Inflammatory macrophage (primary cell): ENCODE measurements at places on chromosomes 4 and X.
A peak's percentile ranks its signal among the peaks of the same experiment; 100 is the strongest.

DNA sequence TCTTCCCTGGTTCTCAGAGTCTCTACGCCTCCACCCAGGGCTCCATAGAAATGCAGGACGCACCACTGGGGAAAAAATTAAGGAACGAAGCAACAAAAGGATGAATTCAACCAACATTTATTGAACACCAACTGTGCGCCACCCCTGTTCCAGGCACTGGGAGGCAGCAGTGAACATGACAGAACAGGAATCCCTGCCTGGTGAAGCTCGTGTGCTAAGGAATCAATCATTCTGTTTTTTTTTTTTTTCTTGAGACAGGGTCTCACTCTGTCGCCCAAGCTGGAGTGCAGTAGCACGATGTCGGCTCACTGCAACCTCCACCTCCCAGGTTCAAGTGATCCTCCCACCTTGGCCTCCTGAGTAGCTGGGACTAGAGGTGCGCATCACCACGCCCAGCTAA, 1.9 kb upstream of the FTSJ1 start:
- no peak for DNase-seq

DNA sequence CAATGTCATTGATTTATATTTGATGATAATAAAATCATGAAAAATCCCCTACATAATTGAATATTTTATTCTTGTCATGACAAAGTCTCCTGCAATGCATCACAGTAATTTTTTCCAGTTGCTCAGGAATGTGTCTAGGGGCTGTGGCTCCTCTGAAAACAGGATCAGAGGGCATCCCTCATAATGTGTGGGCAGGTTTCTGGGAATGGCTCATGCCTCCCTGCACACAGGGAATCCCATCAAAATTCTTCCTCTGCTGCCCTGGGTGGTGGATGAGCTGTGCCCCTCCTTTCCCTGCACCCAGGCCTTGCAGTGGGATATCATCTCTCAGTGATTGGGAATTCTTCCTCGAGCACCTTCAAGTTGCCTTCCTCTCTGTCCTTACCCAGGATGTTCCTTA, 20.4 kb upstream of the PUDP start:
- no peak for DNase-seq

GRCh38 chr4:138438608-138439007, 196.5 kb upstream of the SLC7A11 start:
- no peak for DNase-seq

DNA sequence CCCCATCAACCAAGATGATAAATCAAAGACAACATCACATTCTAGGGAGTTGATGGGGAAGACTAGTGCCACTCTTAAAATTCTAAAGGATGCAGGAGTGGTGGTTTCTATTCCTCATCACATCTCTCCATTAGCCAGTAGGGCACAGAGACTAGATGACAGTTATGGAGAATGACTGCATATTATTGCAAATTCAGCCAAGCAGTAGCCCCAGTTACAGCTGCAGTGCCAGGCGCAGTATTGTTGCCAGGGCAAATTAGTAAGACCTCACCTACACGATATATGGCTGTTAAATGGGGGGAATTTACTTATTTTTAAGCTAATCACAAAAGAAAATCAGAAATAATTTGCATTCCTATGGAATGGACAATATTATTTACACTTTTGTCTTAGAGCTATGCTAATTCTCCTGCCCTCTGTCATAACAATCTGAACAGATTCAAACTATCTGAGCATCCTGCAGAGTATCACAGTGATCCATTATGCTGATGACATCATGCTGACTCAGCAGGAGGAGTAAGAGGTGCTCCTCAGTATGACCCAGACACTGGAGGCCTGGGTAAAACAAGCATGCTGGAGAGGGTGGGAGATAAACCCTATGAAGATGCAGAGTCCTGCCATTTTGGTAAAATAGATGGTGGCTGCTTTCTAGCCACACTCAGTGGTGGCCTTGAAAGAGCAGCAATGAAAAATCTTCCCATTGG, 24.7 kb downstream of the ETNPPL start:
- no peak for DNase-seq

GRCh38 chr4:139951021-139951420, 203.0 kb downstream of the MAML3 start:
- DNase-seq, result no peak

GRCh38 chr4:182578402-182578801, 335.2 kb downstream of the TENM3 start:
- DNase-seq, result no peak

DNA sequence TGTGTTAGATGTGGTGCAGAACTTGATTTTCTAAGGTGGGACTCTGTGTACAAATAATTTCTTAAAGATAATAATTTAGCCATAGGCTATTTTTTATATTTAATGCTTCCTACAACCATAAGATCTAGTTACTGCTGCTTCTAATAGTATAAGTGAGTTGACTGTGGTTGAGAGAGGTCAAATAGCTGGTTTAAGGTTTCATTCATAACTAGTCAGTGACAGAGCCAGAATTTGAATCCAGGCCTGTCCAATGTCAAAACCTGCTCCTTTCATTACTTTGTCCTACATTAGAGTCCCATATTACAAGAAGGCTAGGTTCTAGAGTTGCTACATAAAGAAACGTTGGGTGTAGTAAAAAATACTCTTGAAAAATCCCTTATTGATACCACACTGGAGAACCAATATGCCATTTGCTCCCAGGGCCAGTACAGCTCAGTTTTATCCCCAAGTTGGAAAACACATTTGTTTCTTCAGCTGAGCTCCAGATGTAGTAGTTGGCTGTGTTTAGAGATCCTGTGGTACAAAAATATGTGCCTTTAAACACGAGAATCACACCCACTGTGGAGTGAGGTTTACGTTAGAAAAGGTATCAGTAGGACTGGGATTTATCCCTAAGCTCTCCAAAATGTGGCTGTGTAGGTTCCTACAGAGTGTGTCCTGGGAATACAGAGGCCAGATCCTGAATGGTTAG, 84.3 kb downstream of the REPS2 start:
- no peak for DNase-seq

- no peak for DNase-seq
Measured at GRCh38 chr4:54581807-54582206, 76.0 kb upstream of the KIT start.

DNA sequence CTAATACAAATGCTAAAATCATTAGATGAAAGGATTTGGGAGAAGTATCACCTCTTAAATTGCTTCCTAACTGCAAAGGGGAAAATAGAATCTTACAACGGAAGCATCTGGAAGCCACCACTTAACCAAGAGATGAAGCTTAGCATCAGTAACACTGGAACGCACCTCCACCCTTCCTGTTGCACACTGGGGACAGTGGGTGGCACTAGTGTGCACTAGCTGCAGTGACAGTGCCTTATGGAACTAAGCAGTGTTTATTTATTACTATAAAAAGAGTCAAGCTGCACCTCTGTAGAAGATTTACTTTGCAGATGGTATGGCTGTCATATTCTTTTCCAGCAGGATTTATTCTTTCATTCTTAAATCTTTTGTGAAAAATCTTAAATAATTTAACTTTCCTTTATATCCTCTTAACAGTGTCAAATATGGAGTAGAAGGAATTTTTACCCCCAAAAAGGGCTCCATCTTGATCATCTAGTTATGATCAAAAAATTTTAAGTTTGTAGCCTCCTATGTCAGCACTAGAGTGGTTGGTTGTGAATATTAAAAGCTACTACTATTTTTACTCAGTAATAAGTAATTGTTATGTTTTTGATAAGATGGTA, 76.7 kb downstream of the SCD5 start:
- peak; percentile 20 for DNase-seq

DNA sequence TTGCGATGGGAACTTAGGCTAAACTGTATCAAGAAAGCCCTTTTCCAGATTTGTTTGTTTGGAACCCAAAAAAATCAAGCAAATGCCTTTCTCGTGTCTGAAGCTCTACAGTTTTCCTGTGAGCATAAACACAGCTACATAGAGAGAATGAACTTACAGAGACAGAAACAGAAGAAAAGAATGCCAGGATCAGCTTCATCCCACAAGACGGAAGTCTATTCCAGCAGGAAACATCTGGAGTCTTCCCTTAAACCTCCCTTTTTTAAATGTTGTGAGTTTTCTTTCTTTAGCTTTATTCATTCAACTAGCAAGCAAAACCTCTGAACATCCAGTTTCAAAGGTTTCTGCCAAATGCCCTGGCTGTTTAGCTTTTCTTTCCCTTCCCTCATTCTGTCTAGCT, 32.6 kb upstream of the ZFP42 start:
- no peak for DNase-seq

GRCh38 chr4:75939890-75940691, 722 bp downstream of the NAAA start:
- DNase-seq, result peak; percentile 67

DNA sequence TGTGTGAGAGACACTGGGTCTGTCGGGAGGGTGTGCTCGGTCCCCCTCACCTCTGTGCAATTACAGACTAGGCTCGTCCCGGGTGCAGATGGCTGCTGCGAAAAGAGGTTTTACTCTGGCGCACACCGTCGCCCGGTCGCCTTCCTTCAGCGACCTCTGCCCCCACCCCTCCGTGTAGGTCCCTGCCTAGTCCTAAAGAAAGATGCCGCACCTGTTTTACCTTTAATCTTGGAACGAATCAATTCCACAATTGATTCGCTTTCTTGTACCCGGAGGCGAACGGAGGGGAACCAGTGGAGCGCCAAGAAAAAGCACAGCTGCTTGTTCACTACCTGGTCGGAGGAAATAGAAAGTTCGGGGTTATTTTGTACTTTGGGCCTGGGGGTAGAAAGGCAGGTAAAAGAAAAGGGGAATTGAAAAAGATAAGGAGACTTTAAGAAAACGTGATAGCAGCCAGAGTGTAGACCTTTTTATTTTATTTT, 1.2 kb downstream of the NPNT start:
- no peak for DNase-seq

DNA sequence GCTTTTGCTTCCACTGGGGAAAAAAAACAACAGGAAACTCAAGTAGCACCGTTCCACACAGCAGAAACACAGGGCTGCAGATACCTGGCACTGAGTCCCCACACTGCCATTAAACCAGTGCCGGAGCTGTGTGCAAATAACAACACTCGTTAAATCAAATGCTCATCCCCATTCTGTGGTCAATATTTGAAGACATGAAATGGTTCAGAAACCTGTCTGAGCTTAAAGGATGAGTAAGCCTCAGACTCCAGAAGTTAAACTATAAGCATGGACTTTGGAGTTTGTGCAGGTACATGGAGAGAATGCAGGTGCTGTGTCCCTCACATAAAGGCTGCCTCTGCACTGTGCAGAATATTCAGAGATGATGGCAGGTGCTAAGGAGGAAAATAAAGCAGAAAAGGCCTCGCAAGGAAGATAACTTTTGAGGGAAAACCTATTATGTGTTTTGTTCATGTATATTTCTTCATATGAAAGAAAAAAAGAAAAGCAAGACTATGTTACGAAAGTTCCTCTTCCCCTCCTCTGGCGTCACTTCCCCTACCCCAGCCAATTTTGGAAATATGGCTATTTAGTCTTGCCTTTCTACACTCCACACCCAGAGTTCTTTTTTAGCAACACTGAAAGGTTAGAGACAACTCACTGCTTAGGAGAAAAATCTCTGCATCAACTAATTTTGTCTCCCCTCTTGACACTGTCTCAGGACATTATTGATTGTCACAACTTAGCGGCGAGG, 4.6 kb downstream of the MPP1 start:
- peak; percentile 72 for DNase-seq

GRCh38 chr4:154344686-154345085, 146.9 kb downstream of the DCHS2 start:
- no peak for DNase-seq

- DNase-seq, result peak; percentile 65
Measured at GRCh38 chrX:119870626-119871131, 854 bp downstream of the RNF113A start.

DNA sequence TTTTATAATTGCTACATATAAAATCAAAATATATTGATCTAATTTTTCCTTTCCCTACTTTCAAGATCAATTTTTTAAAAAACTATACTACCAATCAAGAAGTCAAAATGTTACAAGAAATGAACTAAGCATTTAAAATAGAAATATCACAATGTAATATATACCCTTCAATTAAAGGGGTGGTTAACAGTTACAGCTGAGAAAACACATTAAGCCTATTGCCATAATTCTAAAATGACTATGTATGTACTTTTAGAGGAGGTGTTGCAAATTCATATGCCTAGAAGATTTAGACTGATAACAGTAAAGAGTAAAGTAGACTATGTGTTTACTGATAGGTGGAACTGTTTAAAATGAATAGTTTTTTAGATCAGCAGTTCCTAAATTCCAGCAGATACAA, 3.7 kb downstream of the NUP54 start:
- DNase-seq, result no peak

DNA sequence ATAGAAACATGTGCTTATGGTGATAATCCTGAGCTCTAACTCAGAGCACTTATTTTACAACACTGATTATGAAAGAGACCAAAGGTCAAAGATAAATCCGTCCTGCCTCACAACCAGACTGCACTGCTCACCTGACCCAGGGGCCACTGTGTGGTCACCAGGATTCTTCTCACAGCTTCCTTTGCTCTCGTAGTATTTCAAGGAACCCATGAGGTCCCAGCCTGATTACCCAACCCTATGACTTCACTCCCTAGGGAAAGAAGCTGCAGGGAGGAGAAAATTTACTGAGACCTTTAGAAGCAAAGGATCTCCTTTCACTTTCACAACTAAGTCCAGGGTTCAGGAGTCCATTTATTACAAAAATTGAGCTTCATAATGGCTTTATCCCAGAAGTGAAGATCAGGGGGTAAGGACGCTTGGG, 9.6 kb downstream of the SLC25A5 start:
- peak; percentile 75 for DNase-seq

DNA sequence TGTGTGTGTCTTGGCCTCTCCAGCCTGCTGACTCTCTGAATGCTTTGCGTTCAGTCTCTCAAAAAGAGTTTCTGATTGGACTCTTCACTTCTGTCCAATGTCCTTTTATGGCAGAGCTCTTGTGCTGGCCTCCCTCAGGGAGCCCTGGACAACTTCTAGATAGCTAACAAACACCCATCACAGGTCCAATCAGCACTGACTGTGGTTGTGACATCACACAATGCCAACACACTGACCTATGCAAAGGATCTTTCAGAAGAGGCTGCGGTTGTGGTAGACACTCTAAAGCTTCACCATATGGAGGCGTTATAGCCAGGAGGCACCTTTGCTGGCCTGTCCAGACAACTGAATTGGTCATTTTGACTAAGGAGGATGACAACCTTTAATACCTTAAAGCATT, 53.8 kb upstream of the LSM6 start:
- DNase-seq, result no peak

DNA sequence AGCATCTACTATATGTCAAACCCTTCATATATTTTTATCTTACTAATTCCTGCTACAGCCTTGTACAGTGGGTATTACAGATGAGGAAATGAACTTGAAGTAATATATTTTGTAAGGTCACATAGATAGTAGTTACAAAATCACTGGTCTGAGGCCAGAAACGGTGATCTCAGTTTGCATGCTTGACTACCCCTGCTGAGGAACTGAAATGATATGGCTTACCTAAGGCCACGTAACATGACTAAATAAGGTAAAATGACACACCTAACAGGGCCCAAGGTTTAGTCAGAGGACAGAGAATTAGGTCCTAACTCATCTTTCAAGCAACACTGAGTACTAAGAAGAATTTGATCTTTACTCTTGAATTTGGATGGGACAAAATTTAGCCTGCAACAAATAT, 1.5 kb upstream of the COMMD8 start:
- DNase-seq, result peak; percentile 43
